DMS79 treated with DMSO at 0.1 percent for 48 hours (cell line): ENCODE measurements at places on chromosomes 11 and 22.
A peak's percentile ranks its signal among the peaks of the same experiment; 100 is the strongest.

DNA sequence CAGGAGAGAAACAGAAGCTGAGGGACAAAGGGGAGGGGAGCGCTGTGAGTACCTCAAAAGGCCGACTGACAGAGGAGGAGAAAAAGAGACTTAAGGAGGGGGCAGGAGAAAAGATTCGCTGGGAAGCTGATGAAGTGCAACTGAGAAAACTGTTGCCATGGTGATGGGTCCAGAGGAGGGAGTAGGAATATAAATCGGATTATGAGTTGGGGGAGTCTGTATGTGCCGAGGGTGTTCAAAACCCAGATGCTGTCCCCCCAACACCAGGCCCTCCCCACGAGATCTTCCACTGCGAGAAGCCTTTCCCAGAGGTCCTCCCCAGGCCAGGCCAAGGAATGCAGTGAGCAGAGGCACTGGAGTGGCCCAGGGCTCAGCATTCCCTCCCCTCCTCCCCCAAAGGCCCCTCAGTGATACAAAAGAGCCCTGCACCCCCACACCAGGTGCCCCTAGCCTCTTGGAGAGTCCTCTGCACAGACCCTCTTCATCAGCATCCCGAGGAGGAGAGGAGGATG is 13.7 kb upstream of the BCL9L start:
- DNase-seq: no peak

DNA sequence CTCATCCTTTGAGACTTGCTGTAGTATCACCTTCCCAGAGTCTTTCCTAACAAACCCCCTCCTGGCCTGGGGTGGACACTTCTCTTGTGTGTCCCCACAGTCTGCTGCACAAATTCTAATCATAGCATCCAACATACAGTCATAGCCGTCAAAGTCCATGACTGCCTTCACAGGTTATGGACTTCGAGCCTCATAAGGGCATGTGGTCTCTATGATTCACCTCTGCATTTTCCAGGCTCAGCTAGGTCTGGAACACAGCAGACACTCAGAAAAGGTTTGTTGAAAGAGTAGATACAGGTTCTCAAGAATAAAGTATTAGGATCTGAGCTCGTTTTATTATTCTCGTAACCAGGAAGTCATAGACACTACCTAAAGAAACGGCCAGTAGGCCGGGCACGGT is 13.2 kb upstream of the SCUBE2 start:
- DNase-seq: no peak

GRCh38 chr11:22432291-22433093 is 94.3 kb downstream of the SLC17A6 start:
- DNase-seq: peak; percentile 91

DNA sequence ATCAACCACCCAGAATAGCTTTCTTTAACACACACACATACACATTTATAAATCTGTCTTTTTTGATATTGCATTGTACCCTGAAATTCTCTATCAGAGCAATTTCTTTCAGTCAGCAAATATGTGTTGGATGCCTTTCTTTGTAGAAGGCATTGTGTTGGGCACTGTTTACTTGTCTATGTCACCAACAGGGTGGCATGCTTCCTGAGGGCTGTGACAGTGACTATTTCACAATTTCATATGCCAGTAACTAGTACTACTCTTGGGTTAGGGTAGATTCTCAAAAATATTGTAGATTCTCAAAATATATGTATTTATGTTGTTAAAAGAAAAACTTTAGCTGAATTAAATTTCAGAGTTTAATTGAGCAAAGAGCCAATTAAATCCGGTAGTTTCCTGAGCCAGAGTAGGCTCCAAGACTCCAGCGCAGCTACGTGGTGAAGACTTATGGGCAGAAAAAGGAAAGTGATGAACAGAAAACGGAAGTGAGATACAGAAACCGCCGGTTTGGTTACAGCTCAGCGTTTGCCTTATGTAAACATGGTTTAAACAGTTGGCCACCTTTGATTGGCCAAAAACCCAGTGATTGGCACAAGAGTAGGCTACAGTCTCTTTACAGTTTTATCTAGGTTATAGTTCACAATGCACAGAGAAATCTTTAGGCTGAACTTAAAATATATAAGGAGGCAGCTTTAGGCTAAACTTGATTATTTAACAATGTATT is 723.3 kb downstream of the NTM start:
- DNase-seq: no peak

DNA sequence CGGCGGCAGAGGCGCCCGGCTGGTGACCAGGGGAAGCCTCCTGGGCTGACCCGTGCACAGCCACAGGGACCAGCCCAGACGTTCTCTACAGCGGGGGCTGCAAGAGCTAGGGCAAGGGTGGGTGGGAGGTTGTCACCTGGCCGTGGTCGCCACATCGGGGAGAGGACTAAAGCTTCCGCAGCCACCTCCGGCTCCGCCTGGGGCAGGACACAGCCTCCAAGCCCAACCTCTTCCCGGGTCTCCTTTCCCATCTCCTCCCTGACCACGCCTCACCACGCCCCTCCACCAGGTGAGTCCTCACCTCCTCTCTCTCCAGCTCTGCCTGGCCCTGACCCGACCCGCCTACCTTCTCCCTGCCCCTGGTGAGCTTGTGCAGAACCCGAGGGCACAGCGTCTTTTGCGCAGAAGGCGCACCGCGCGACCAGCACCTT is 75.9 kb upstream of the LMO1 start:
- no peak for DNase-seq

DNA sequence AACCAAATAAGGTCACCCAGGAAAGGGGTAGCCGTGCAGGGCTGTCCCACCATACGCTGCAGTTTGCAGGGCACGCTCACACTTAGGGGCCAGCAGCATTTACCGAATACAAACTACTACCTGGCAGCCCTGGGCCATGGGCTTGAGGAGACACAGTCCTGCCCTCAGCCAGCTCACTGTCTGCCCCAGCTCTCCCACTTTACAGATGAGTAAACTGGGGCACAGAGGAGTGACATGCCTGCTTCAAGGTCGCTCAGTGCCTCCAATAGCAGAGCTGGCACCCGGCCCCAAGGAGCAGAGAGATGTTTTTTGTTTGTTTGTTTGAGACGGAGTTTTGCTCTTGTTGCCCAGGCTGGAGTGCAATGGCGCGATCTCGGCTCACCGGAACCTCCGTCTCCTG is 2.8 kb downstream of the FADS3 start:
- DNase-seq: no peak

- no peak for DNase-seq
Observed at GRCh38 chr11:103338621-103339484, 229.6 kb downstream of the DYNC2H1 start.
